ENCODE measurements at places on chromosomes 6 and 20.

- DNase-seq = no peak
Observed at GRCh38 chr20:22815206-22815551, 219.9 kb upstream of the SSTR4 start.

DNA sequence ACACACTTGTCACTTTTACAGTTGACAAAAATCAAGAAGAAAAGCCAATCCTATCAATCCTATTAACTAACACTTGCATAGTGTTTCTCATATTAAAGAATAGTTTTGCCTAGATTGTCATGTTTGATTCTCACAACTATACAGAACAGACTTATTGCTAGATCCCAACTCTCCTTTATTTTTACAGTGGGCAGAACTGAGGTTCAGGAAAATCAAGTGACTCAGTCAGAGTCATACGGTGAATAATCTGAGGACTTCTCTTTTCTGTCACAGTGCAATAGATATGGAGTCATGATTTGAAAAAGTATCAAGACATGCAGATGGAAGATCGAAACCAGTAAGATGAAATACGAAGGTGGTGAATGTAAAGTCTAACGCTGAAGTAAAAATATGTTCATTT lies 195.1 kb upstream of the CITED2 start:
- DNase-seq = no peak

DNA sequence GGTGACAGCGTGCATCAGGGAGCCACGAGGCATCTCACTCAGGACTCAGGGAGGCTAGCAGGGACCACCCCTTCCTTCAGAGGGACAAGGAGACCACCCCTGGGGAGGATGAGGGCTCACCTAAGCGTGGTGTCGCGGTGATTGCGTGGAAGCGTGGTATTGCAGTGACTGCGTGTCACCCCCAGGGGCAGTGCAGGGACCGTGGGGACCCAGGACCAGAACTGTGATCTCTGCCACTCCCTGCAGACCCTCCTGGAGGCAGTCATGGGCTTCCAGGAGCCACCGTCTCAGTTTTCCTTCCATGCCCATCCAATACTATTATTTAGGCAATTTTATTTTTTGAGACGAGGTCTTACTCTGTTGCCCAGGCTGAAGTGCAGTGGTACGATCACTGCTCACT lies 147.1 kb downstream of the TAF4 start:
- no peak for DNase-seq

GRCh38 chr6:21900730-21901129 lies 307.2 kb downstream of the SOX4 start:
- DNase-seq = no peak

DNA sequence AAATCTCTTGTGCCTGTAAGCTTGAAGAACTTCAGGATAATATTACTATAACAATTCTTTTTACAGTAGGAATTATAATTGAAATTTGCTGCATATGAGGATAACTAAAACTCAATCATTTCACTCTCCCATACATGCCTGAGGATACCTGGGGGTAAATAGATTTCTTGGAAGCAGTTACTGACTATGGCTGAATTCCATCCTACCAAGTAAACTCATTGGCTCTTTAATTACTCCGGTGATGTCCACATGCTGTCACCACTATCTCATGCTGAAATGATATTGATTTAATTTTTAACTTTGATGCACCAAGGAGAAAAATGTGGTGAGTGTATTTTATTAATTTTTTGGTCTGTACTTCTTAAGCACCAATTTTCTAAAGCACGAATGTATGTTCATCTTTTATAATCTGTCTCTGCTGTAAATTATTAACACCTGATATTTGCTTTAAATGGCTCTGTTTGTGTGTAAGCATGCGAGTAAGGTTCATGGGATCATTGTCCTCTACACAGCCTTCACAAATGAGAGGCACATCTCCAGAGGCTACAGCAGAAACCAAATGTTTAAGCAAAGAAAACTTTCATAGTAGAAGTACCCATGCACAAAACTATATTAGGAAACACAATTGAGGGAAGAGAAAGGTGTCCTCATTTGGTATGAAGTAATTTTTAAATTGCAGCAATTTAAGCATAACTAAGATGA lies 164.2 kb upstream of the POU3F2 start:
- DNase-seq = no peak

DNA sequence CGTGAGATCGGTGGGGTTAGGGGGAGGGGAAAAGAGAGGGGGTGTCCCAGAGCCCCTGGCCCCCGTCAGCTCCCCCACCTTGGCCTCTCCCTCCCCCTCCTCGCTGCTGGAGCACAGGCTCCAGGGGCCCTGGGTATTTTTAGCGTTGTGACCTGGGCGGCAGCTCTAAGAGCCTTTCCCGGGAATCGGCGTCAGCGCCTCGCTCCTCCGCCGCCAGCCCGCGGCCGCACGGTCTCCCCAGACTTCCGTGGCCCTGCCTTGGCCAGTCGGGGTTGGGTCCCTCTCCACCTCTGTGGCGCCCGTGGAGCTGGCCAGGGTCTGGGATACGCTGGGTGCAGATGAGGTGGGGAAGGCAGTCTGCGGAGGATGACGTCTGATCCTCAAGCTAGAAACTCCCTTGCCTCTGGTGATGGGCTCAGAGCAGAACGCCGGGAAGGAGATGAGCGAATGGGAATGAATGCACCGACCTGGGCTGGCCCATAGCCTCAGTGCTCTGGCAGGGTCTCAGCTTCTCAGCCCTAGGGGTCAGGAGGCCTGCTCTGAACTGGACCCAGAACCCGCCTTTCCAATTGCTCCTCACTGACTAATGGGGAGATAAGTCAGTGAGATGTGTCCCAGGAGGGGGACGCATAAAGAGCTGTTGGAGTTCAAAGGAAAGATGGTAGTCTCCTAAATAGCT lies 883 bp upstream of the DBNDD2 start:
- DNase-seq = no peak

GRCh38 chr6:116215414-116215813 lies 38.5 kb downstream of the TSPYL4 start:
- DNase-seq = no peak

DNA sequence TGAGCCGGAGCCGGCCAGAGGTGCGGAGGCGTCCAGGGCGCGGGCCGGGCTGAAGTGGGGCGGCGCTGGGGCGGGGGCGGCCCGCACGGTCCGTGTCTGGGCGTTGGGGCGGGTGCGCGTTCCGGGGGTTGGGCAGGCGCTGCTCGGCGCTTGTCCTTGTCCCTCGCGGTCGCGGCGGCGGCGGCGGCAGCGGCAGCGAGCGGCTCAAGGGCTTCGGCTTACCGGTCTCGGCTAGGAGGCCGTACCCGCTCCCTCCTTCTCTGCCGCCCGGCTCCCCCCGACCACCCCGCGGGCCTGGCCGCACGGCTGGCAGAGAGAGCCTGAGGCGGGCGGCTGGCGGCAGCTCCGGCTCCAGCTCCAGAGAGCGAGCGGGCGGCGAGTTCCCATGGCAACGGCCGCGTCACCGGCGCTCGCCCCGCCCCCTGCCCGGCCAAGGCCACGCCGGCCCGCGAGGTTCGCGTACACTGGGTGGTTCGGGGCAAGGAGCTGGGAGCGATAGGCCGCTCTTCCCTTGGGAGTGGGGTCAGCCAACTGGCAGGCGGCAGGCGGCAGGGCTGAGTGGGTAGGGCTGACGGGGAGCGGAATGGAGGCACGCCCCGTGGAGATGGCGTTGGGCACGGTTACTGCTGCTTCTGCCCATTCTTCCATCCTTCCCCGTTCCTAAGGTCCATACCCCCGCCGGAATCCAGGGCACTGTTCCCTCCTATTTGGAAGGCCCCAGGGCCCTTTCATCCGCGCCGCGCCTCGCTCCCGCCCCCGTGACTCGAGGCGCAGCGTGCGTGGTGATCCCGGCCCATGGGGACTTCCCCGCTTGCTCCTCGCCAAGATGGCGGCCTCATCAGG lies at the start of gene LRRC73:
LRRC73 (minus strand) TSS at position 363 of the 843 bp plus-strand sequence. CDS start 561 bp downstream, outside the sequence.
- peak; percentile 61 for DNase-seq

DNA sequence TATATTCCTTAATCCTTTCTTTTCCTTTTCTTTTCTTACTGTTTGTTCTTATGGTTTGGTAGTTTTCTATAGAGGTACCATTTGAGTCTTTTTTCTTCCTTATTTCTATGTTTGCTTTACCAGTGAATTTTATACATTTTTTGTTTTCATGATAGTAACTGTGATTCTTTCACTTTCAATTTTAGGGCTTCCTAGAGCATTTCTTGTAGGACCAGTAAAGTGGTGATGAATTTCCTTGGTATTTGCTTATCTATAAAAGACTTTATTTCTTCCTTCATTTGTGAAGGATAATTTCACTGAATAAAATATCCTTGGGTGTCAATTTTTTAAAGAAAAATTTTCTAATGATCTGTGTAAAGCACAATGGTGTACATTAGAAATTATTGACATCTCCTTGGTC lies 637.4 kb downstream of the CD109 start:
- DNase-seq = no peak

DNA sequence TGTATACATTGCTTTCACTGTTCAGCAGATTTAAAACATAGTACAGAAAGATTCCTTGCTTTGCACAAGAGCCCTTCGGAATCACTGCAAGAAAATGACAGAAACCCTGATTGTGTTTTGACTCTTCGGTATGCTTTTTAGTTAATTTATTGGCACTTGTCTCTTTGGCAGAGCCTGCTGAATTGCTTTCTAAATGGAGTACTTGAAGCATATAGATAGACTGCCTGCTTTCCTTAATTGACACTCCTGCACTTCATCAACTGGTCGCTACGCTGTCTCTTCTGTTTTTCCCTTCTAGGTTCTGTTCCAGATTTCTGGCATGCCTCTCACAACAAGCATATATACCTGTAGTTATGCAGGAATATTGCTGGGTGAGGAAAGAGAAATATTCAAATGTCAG lies 22.4 kb upstream of the RBM24 start:
- DNase-seq = no peak

GRCh38 chr20:10540636-10541493 lies 105.8 kb downstream of the SLX4IP start:
- DNase-seq = no peak

DNA sequence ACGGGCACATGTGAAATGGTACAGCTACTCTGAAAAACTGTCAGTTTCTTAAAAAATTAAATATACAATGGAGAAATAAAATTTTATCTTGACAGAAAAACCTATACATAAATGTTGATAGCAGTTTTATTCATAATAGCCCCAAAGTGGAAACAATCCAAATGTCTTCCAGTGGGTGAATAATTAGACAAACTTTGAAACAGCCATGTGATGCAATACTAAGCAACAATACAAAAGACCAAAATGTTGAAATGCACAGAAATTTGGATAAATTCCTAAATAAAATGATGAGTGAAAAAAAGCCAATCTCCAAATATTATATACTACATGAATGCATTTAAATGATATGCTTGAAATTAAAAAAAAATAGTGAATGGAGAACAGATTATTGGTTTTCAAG lies 523.1 kb downstream of the HTR1B start:
- no peak for DNase-seq

DNA sequence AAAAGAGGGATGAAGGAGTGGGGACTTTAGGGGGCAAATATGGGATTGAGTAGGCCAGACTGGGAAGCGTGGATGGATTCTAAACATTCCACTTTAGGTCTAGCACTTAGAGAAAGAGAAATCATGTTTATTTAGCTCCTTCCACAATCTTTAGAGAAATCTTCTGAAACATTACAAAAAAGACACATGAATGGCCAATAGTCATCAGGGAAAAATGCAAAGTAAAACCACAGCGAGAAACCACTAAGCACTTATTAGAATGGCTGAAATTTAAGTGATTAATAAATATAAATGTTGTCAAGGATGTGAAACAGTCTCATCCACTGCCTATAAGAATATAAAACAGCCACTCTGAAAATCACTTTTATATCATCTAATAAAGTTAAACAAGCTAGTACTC lies 46.9 kb downstream of the HLA-A start:
- DNase-seq = no peak

GRCh38 chr6:39910744-39911143 lies 23.5 kb downstream of the MOCS1 start:
- DNase-seq = no peak

DNA sequence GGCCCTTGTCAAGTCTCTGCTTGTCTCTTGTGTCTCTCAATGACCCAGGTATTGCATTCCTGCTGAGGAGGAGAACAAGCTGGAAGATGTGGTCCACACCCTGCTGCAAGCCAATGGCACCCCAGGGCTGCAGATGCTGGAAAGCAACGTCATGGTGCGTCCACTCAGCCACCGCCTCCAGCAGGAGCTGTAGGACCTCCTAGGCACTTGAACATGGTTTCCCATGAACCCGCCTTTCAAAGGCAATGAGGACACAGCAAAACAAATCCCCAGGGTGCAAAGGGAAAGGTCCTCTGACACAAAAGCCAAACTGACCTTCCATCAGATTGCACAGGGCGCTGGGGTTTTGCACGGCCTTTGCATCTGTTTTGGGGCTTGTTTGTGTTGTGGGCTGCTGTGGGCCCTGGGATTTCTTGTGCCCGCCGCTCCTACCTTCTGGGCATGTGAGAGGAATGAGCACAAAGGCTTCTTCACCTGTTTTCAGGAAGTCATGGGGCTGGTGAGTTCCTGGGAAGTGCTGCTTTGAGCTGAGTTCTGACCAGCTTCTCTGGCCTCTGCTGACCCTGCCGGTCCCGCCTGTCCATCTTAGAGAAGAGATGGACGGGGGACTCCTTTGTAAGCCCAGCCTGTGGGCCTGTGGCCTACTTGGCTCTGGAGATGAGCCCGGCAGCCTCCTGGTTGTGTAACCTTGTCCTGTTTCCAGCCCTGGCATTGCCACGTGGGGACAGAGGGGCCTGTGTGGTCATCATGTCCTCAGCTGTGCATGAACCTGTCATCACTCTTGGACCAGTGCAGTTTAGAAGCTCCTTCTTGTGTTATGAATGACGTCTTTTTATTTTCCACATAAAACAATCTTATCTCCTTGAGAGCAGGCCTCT lies 151.3 kb downstream of the DTNBP1 start:
- no peak for DNase-seq

All from stimulated activated CD8-positive, alpha-beta memory T cell treated with anti-CD3 and anti-CD28 coated beads, Interleukin-4, amount 100 ng/mL, for 1 hour (primary cell).